ENCODE measurements at places on chromosomes 4 and X.

DNA sequence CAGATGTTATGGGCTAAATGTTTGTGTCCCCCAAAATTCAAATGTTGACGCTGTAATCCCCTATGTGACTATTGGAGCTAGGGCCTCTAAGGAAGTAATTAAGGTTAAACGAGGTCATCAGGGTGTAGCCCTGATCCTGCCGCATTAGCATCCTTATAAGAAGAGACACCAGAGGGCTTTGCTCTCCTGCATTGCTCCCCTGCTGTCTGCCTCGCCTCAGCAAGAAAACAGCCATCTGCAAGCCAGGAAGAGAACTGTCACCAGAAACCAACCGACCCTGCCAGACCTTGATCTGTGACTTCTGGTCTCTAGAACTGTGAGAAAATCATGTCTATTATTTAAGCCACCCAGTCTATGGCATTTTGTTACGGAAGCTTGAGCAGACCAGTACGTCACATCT, 331.9 kb downstream of the DCTD start:
- no peak for DNase-seq

- DNase-seq: no peak
Observed at GRCh38 chr4:5955201-5955821, 62.4 kb upstream of the CRMP1 start.

DNA sequence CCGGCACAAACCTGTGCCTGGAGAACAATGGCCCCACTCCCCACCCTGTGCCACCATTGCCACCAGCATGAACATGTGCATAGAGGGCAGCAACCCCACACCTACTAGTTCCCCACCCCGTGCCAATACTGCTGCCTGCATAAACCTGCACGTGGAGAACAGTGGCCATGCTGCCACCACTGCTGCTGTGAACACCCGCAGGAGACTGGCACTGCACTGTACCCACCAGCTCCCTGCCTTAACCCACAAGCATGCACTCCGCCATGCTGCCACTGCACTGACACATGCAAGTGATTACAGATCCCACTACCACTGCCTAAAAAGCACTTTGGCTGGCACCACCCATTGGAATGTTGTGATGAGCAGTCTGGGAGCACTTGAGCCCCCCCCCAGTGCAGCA, 77.3 kb downstream of the NAA11 start:
- no peak for DNase-seq

- no peak for DNase-seq
Observed at GRCh38 chrX:44945736-44946135, 72.7 kb downstream of the KDM6A start.

- DNase-seq: no peak
Observed at GRCh38 chr4:182177166-182177565, 66.0 kb upstream of the TENM3 start.

GRCh38 chr4:8121292-8122015, 37.2 kb downstream of the ABLIM2 start:
- no peak for DNase-seq

- DNase-seq: no peak
Observed at GRCh38 chr4:182394181-182394580, 151.0 kb downstream of the TENM3 start.

GRCh38 chrX:40074080-40074958, 23.4 kb downstream of the BCOR start:
- DNase-seq: no peak

GRCh38 chrX:85569096-85569495, 189.6 kb upstream of the POF1B start:
- DNase-seq: no peak

DNA sequence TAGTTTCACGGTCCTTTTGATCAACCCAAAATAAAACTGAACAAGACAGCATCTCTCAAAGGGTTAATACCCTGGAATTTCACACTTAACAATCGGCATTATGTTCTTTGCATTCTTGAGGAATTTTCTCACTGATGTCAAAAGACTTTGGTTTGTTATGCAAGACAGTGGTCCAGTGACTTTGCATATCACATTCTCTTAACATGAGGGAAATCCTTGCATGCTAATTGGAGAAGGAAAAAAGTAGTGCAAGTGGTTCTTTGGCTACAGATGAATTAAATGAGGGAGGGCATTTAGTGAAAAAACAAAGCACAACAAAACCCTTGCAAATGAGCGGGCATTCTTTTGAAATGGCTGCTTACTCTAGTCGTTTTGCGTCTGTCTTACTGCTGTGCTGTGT, 105.1 kb upstream of the LIMCH1 start:
- DNase-seq: no peak

- DNase-seq: no peak
Observed at GRCh38 chr4:153220682-153221395, 16.6 kb downstream of the TRIM2 start.
